Activated naive CD4-positive, alpha-beta T cell (primary cell): ENCODE measurements at places on chromosomes 16 and 17.

DNA sequence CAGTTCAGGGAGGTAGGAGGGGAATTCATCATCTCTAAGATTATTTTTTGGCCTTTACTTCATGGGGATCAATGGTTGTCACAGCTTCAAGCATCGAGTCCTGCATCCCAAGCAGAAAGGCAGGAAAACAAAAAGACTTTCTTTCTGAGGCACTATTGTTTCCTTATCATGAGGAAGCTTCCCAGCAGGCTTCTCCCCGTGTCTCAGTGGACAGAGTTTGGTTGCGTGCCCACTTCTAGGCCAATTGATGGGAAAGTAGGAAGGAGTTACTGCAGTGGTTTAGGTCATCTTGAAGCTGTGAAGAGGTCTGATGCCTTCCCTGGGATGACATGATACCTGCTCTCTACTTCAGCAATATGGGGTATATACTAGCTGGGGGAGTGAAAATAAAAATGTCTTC lies 175.3 kb upstream of the CDH13 start:
- DNase-seq: no peak

DNA sequence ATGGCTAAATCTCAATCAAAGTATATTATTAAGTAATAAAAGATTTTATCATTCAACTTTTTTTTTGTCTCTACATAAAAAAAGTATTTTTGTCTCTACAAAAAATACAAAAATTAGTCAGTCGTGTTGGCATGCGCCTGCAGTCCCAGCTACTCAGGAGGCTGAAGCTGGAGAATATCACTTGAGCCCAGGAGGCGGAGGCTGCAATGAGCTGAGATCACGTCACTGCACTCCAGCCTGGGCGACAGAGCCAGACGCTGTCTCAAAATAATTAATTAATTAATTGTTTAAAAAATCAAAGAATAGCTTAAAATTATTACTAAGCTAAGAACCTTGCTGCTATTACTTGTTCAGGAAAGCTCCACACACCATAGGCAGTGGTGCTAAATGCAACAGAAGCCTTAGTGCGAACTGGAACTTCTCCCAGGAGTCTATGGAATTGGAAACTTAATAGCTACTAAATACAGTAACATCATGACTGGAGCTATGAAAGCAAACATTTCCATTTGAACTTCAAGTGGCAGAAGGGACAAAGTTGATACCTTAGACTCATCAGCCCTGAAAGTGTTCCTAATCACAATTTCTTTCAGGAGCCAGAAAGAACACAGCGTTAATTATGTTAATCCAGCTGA lies 22.6 kb downstream of the ADCY9 start:
- DNase-seq: no peak

GRCh38 chr17:59027750-59028149 lies 78.9 kb downstream of the TRIM37 start:
- no peak for DNase-seq

DNA sequence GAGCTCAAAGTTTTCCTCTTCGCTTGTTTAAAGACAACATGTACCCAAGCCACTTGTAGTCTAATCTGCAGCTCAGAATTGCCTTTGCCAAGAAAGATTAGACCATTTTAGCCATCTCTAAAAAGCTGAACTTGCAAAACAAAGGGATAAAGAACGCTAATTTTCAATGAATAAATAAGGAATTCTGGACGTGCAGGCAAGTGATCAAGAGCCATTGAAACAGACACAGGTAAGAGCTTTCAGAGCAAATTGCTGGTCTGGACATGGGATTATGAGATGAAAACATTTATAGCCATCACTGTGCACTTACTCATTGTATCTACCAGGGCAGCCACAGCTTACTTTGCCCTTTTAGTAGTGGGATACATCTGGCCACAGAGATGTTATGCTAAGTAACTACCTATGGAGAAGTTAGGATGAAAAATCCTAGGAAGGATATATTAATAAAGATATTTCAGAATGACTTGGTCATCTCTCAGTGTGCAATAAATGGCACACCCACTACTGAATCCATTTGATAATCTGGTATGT lies 44.4 kb downstream of the RND2 start:
- no peak for DNase-seq

DNA sequence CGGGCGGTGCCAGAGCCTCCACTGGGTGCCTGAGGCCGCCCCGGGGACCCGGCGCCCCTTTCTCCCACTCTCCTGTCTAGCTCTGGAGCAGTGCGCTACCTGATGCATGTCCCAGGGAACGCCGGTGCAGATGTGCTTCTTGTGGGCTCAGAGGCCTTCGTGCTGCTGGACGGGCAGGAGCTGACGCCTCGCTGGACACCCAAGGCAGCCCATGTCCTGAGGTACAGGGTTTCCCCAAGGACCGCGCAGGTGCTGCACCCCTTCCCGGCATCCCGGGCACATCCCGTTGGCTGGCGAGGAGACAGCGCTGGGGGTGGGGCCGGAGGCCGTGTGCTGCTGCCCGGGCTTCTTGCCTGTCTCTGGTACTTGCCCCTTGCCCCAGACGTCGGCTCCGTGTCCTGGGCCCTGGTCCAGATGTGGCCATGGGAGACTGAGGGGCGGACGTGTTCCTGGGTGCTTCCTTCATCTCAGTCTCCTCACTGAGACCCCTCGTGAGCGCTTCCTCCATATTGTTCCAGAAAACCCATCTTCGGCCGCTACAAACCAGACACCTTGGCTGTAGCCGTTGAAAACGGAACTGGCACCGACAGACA lies 12.5 kb downstream of the RGS11 start:
- no peak for DNase-seq

GRCh38 chr17:33126086-33126485 lies 134.4 kb downstream of the SPACA3 start:
- DNase-seq: no peak

GRCh38 chr16:6104428-6104827 lies 1006.8 kb upstream of the EEF2KMT start:
- DNase-seq: no peak

GRCh38 chr16:2517954-2518605 lies 2.1 kb upstream of the AMDHD2 start:
- DNase-seq: no peak
